MCF 10A (cell line): ENCODE measurements at places on chromosomes 6 and 20.

- DNase-seq, result no peak
Measured at GRCh38 chr6:133546098-133546497, 304.9 kb downstream of the EYA4 start.

DNA sequence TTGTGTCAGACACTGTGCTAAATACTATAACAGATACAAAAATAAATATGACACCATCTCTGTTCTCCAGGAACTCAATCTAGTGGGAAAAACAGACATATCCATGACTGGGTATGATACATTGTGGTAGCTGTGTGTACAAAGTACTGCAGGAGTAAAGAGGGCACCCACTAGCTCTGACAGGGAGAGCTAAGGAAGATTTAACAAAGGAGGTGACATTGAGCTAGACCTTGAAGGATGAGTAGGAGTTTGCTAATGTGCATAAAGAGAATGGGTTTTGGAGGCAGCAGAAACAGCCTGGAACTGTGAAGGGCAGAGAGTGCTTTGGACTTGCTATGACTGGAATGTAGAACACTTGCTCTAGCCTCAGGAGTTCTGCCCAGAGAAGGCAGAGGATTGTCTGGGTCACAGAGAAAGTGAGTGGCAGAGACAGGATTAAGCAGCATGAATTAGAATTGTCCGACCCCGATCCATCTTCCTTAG lies 14.4 kb downstream of the MMP24 start:
- DNase-seq, result no peak

DNA sequence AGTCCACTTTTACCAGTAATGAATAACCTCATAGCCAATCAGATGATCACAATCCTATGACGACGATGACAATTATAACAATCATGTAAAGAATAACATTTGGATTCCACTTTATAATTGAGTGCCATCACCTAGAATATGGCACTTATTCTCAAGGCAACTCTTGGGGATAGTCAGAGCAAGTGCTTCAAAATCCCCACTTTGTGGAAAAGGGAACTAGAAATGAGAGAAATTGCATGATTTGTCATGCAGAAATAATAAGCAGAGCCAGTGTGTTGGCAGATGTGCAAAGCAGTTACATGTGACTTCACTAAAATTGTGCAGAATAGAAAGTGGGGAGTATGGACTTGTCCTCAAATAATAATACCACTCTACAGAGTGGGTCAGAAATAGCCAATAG lies 41.3 kb downstream of the FRK start:
- no peak for DNase-seq

DNA sequence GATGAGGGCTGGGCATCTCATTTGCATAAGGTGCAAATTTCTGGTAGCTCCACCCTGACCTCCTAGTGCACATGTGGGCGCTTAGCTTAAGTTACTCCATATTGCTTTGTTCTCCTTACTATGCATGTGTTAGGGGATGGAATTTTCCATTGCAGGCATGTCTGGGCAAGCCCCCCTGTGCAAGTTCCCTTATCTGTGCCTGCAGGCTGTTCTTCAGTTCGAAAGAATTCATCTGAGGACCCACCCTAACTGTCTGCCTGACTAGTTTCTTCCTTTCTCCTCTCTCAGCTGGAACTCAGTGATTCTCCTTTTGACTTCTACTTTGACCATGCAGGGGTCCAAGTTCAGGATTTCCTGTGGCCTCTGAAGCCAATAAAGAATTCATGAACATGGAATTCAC lies 30.2 kb downstream of the CCDC170 start:
- DNase-seq, result no peak

DNA sequence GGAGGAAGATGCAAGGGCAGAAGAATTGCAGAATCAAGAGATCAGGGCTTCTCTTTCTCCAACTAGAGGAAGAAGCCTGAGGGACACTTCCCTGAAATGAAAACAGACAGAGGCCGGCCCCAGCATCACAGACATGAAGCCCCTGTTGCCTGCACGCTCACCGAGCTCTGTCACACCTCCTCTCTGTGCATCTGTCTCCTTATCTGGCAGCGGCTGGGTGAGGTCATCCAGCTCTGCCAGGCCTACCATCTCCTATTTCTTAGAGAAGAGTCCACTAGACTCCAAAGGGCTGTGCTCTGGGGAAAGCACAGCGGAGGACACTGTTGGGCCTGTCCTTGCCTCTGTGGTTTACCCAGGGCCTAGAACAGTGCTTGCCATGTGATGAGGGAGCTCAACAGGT lies 71.9 kb upstream of the MLN start:
- DNase-seq, result no peak

DNA sequence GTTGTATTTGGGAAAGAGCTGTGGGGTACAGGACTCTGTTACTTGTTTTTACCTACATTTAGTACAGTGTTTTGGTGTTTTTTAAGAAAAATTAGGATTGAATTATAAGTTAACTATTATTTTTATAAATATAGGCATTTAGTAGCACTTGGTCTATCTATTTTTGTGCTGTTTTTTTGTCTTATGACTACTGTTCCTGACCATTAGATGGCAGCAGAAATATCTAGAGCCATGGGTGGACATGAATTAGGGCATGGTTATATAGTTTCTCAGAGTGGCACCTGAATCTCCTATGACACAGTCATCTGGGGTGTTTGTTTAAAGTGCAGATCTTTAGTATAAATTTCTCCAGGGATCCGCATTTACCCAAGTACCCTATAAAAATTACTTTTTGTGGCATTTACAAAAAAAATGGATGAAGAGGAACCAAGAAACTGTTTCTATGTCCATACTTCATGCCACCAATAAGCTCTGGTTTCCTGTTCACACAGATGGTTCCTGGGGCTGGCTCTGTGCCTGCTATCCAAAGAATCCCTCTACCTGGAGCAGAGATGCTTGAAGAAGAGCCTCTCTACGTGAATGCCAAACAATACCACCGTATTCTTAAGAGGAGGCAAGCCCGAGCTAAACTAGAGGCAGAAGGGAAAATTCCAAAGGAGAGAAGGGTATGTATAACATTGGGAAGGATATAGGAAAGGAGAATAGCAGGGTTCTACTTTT lies 19.8 kb downstream of the NFYA start:
- peak; percentile 37 for DNase-seq

DNA sequence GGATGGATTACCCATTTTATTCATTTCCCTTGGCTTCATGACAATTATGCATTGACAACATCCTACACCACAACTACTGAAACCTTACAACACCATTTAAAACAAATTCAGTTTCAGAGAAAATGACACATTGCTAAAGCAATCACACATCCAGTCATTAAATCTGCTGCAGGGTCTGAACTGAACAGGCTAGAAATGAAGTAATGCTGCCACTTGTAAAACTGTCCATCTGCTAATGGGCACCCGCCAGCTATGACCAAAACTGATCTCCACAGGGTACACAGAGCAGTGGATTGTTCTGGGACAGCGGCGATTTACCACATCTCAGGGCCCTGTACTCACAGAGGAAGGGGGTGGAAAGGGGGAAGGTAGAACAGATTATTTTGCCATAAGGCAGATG lies 172.9 kb upstream of the FBXL4 start:
- no peak for DNase-seq

DNA sequence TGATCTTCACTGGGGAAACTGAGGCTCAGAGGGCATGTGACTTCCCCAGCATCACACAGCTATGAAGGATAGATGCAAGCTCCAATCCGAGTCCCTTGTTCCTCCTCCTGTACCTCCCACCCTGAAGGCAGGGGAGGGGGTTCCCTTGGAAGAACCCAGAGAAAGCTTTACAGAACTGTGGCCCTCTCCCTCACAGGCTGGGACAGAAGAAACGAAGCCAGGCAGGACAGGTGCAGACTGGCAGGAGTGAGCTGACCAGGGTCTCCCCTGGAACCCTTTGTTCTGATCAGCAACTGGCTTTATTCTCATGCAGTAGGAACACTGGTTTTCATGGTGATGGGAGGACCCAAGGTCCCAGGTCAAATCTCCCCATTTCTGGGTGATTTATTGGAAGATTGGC lies 90.2 kb downstream of the TMEM242 start:
- DNase-seq, result no peak

DNA sequence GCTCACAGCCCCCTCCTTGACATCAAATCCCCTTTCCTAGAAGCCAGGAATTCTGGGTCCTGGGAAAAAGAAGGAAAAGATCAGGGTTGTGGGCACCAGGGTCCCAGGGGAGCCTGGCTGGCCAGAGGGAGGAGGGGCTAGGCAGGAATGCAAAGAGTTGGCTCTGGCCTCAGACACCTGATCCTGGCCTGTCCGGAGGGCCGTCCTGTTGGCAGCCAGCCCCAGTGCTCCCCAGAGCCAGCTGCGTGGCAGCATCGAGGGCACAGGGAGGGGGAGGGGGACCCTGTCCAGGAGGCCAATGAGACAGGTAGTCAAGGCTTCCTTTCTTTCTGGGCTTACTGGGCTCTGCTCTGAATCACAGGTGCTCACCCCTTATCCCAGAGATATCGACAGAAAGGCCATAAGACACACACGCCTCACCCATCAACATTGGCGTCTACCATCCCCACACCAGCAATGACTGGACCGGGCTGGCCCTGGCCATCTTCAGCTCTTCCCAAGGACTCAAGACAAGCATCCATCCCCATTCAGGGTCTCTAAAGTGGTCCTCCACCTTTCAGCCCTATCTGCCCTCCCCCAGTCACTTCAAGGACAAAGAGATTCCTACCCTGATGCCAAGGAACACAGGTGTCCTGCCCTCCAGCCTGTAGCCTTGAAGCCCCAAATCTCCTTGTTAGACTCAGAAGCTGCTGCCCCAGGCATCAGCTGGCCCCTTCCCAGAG lies 723 bp downstream of the COL11A2 start:
- no peak for DNase-seq

GRCh38 chr6:17730078-17730704 lies 23.5 kb upstream of the NUP153 start:
- no peak for DNase-seq

GRCh38 chr6:164178679-164179332 lies 764.3 kb downstream of the QKI start:
- no peak for DNase-seq

- DNase-seq, result no peak
Measured at GRCh38 chr6:102950967-102951366, 1557.5 kb downstream of the GRIK2 start.

- no peak for DNase-seq
Measured at GRCh38 chr20:13059398-13060136, 50.8 kb downstream of the SPTLC3 start.

DNA sequence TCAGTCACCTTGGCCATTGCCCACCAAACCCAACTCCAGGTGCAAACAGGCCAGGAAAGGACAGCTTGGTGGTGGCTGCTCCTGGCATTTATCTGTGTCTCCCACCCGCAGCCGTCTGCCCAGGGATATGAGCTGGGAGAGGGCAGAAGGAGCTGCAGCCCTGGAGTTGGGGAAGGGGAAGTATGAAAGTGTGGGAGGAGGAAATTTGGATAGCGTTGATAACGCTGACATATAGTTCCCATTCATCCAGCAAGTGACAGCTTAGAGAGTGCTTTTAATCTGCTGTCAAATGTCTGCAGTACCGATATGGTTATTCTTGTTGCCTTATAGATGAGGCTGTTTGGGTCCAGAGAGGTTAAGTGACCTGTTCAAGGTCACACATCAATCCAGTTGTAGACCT lies 741 bp downstream of the KCNK16 start:
- no peak for DNase-seq

- no peak for DNase-seq
Measured at GRCh38 chr6:11467364-11467763, 70.2 kb upstream of the TMEM170B start.

GRCh38 chr20:40849456-40849855 lies 160.4 kb upstream of the MAFB start:
- DNase-seq, result no peak

DNA sequence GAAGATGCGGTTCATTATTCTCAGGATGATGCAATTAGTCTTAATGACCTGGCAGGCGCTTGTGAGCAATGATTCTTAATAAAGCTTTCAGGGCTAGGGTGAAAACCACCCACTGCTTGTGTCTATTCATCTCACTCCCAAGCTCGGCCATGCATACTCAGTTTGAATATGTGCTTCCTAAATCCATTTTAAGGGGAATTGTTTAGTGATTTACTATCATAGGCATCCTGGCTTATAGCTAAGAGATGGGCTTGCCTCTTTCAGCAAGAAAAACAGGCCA lies 141.1 kb upstream of the SLC24A3 start:
- DNase-seq, result no peak

GRCh38 chr20:50784464-50784863 lies 10.4 kb upstream of the BCAS4 start:
- DNase-seq, result no peak

- peak; percentile 58 for DNase-seq
Measured at GRCh38 chr6:73696966-73697655, 1.1 kb downstream of the CD109 start.

GRCh38 chr6:130720076-130720715 lies 107.0 kb upstream of the SMLR1 start:
- DNase-seq, result peak; percentile 19

GRCh38 chr20:50821257-50821921 lies 26.5 kb downstream of the BCAS4 start:
- no peak for DNase-seq

DNA sequence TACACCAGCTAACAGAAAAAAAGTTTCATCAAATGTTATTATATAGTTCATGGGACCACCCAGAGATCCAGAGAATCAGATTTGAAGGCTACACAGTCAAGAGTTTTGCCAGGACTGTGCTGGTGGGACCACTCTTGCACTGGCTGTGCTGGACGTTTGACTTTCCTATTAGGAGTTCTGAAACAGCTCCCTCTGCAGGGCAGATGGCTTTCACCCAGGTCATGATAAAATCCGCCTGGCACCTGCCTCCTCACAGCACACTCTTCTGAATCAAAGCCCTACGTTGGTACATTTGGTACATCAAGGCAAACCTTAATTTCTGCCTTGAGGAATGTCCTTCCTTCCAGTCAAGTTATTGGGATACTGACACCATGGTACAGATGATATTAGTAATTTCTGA lies 302.1 kb downstream of the ZNF217 start:
- peak; percentile 32 for DNase-seq
